NCI-H1105 (cell line): ENCODE measurements at places on chromosomes 11 and 22.

- DNase-seq, result no peak
Measured at GRCh38 chr22:21450858-21451353, 16.3 kb upstream of the TMEM191C start.

DNA sequence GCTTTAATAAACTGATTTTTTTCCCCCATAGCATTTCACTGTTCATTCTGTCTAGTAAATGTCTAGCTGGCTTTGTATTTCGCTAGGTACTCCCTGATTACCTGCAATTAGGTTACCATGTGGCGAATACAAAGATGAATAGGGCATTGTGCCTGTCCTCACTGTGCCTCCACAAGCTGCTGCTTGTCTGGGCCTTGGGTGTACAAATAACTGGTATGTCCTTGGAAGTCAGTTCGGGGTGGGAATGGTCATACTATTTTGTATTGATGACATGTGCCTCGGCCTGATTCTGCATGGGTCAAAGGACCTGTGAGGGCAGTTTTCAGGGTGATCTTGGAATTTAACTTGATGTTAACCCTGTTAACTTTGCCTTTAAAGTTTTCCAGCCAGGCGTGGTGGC, 11.4 kb downstream of the RBM4 start:
- no peak for DNase-seq

DNA sequence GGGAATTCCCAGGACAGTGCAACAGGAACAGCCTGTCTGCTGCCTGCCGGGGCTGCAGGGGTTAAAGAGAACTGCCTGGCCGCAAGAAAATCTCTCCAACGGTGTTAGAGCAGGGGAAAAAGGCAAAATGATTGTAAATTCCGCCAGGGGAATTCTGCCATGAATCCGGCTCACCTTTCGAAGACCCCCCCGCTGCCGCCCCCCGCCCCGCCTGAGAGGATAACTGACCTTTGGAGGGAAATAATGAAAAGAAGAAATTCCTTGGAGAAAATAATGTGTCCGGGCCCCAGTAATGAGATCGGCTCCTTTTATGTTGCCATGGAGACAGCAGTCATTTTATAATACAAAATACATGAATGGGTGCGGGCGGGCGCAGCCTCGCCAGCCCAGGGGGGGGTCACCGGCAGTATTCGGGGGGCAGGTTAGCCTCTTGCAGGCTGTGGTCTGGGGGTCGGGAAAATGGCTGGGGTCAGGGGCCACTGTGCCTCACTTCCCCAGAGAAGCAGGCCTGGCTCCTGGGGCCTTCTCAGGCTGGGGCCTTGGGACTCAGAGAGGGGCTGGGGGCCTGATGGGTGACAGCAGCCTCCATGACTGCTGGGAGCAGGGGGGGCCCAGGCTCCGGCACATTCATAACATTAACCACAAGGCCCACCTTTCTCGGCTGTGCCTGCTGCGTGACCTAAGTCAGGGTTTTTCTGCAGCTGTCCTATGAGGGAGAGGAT, 228.1 kb downstream of the MN1 start:
- DNase-seq, result no peak

- DNase-seq, result no peak
Measured at GRCh38 chr22:44179196-44179988, 1.3 kb upstream of the PARVG start.

DNA sequence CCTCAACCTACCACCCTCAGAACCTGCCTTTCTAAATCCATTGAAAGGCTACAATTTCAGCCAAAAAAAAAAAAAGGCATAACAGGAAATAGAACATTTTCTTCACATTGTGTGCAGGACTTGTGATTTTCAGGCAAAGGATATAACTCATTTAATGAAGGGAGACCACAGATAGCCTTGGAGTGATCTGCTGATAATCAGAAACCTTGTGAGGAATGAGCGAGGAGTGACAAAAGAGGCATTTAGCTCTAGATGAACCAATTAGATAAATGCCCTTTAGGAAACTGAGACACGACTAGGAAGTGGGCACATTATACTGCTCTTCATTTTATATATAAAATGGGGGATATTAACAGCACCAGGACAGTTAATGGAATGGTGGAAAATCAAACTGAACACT, 216.5 kb upstream of the GRIA4 start:
- no peak for DNase-seq

GRCh38 chr22:44172370-44173108, 8.2 kb upstream of the PARVG start:
- no peak for DNase-seq

DNA sequence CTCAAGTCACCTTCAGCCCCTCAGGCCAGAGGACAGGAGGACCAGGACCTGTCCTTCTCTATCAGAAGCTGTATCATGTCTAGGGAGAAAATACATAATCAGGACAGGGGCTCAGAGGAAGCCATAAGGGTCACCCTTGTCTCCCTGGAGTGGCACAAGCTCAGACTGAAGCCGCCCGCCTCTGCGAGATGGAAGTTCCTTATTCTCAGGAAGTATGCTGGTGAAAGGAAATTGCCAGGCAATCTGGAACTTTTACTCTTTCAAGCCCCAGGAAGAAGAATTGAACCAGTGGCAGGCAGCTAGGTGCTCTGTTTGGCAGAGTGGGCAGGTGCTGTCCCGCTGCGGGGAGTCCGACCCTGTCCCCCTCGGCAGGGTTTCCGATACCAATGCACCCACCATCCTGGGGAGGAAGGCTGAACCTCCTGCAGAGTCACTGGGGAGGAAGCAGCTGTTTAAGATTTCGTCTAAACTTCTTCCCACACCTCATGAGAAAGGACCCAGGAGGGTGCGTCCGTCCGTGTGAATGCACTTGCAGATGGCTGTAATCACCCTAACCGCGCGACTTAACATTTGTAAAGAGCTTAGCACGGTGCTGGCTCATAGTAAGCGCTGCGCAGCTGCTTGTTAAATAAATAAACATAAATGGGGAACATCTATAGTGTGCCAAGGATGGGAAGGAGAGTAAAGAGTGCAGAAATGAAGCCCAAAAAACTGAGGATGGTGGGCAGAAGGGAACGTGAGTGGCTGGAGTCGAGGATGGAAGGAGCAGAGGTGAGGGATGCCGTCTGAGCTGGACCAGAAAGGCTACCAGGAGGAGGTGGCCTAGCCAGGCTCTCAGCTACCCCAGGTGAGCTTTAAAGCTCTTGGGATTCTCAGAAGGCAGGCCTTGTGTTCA, 5.0 kb upstream of the ANO1 start:
- no peak for DNase-seq

DNA sequence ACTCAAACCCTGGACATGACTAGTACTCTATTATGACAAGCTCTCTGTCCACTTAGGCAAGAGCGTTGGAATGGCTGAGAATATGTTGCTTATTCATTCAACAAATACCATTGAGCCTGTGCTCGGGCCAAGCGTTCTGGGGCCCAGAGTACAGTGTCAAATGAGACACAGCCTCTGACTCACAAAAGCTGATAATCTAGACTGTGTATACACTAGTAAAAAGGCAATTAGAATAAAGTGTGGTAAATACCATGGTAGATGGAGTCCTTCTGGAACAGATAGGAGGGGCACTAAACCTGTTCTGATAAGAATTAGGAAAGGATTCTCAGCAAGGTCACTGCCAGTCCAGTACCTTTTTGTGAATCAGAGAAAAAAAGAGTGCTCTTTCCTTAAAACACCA, 24.7 kb downstream of the KCNE3 start:
- no peak for DNase-seq

- no peak for DNase-seq
Measured at GRCh38 chr11:119624102-119624615, 104.8 kb downstream of the NECTIN1 start.

GRCh38 chr11:10095412-10096208, 198.4 kb downstream of the SBF2 start:
- no peak for DNase-seq

DNA sequence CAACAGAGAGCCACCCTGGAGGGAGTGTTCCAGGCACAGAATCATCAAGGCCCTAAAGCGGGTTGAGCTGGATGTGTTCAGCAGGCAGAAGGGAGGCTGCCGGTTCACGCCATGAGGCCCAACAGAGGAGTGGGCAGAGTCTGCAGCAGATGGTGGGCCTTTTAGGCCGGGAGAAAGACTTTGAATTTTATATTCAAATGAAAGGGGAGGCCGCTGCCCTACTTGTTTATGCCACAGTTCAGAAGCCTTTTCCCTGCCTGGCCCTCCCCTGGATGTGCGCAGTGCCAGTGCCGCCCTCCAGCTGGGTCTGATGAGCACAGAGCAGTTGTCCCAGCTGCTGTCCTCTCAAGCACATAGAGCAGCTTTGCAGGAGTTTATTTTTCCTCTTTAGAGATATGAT, 46.9 kb upstream of the TTC12 start:
- DNase-seq, result no peak

- DNase-seq, result peak; percentile 5
Measured at GRCh38 chr11:71078482-71078881, 173.9 kb downstream of the SHANK2 start.

DNA sequence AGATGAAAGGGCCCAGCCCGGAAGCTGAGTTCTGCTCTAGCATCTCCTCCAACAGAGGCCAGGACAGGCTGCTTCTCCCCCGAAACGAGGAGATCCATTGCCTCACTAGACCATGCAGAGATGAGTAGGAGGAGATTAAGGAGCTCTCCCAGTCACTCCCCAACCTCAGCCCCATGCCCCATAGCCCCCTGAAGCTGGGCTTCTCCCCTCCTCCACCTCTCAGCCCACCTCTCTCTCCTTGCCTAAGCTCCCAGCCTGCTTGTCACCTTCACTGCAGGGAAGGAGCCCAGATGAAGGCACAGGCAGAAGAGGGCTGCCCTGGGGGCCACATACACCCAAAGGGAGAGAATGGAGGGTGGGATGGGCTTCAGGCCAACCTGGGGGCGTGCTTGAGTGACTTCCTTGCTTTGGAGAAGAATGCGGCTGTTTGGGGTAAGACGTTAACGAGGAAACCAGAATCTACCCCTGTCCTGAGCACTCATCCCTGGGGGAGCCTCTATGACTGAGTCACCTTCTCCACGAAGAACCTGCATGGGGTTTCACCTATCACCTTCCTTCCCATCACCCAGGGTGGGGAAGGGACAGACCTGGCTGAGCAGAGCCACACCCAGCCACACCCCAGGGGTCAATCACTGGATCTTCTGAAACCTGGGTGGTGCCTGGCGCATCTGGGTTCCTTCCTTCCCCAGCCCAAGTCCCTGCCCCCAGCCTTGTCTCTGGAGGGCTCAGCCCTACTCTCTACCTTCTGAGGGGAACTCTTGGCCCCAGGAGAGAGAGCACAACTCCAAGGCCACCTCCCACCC, 11.6 kb upstream of the GNAZ start:
- DNase-seq, result no peak
